ENCODE measurements at places on chromosomes 16 and 17. TPM values are rescaled to one million over a fixed set of nuclear protein-coding genes. Genes with fewer than 3 reads are reported as not detected.

DNA sequence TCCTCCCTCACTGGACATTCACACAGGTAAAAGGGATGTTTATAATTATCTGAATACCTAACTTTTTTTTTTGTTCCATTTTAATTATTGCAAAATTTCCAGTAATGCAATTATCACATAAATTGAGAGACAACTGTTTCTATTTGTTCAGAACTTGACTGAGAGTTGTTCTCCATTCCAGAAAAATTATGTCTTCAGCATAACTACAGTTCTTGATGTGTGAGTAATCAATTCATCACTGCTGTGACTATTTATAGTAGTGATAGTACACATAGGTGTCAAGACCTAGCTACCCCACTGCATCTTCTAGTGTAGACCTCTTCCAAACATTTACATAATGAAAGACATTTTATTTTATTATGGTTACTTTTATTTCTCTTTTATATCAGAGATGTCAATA, 5.8 kb upstream of the TNRC6A start:
- H3K36me3 ChIP-seq, result no peaks in the 10 kb centered on the region
- H3K27me3 ChIP-seq, result no peaks in the 10 kb centered on the region
- H3K4me1 ChIP-seq, result peaks cover 1% of the 10 kb centered on the region
- DNase-seq, result no peak

DNA sequence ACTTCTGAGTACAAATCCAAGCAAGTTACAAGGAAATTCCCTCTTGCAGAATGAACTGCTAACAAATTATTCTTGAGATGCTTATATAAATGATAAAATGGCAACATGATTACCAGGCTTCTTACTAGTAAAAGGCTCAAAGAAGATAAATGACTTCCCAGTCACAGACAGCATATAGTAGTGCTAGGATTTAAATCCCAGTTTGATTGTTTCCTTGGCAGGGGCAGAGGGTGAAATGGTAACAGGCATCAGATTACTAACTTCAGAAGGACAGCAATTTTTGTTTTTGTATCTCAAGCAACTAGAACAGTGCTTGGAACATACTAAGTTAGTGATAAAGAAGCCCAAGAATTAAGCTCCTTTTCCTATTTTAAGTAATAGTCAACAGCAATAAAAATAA, 102.8 kb downstream of the SSH2 start:
- DNase-seq, result no peak
- H3K36me3 ChIP-seq, result no peaks in the 10 kb centered on the region
- no peaks in the 10 kb centered on the region for H3K27me3 ChIP-seq
- no peak overlapping the region for H3K4me3 ChIP-seq

- no peaks in the 10 kb centered on the region for H3K27me3 ChIP-seq
- no peak overlapping the region for H3K27ac ChIP-seq
- H3K4me1 ChIP-seq, result peaks cover 13% of the 10 kb centered on the region
- DNase-seq, result peak; percentile 82
These were observed 14.6 kb downstream of the ALOX12B start for GRCh38 chr17:8072729-8073461.

GRCh38 chr16:89620406-89620841, 7.0 kb downstream of the DPEP1 start:
- H3K27me3 ChIP-seq, result no peaks in the 10 kb centered on the region
- DNase-seq, result no peak
- H3K4me1 ChIP-seq, result peaks cover 32% of the 10 kb centered on the region
- H3K36me3 ChIP-seq, result no peaks in the 10 kb centered on the region
- H3K27ac ChIP-seq, result no peak overlapping the region

DNA sequence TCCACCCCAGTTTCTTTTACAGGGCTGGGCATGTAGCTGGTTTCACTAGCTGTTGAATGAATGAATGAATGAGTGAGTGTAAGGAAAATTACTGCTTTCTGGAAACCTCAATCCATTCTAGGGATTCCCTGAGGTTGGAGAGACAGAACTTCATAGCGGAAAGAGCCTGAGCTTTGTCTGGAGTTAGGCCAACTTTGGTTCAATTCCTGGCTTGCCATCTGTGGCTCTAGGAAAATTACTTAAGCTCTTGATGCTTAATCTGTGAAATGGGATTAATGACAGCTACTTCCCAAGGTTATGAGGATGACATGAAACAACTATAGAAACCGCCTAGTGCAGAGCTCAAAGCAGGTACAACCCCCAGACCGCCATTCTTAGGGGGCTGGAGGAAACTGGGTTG, 76.3 kb upstream of the AXIN2 start:
- H3K36me3 ChIP-seq, result no peaks in the 10 kb centered on the region
- no peak overlapping the region for H3K4me3 ChIP-seq
- DNase-seq, result no peak
- peak overlapping the region; percentile 35 for H3K27ac ChIP-seq
- no peaks in the 10 kb centered on the region for H3K27me3 ChIP-seq

GRCh38 chr16:76297941-76298340, 20.7 kb downstream of the CNTNAP4 start:
- H3K4me1 ChIP-seq, result no peaks in the 10 kb centered on the region
- no peak for DNase-seq
- no peak overlapping the region for H3K4me3 ChIP-seq
- no peak overlapping the region for H3K27ac ChIP-seq
- H3K27me3 ChIP-seq, result no peaks in the 10 kb centered on the region

- no peaks in the 10 kb centered on the region for H3K4me1 ChIP-seq
- H3K27me3 ChIP-seq, result no peaks in the 10 kb centered on the region
- no peak overlapping the region for H3K4me3 ChIP-seq
- no peak for DNase-seq
These were observed 36.4 kb downstream of the EFCAB5 start for GRCh38 chr17:29977836-29978235.

DNA sequence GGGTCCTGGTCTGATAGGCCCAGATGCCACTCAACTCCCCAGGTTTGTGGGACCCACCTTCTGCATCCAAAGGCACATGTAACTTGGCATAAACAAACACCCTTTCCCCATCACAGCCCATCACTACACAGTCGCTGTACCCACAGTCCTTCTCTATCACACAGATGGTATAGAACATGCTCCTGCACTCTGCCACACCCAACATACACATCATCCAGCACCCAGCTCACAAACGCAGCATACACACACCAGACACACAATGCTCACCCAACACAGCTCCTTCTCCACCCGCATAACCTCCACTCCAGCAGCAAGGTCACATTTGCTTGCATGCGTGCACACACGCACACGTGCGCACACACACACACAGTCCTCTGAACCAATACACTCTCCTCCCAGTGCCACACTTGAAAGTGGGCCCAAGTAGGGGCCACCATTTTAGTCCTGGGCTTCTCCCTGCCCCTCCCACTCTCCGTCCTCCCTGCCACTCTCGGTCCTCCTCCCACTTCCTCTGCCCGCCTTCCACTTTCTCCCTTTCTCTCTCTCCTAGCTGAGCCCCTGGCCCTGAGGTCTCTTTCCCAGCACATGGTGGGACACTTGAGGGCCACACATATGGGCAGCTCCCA, 8.5 kb upstream of the TMEM92 start:
- no peaks in the 10 kb centered on the region for H3K27me3 ChIP-seq
- H3K36me3 ChIP-seq, result no peaks in the 10 kb centered on the region

DNA sequence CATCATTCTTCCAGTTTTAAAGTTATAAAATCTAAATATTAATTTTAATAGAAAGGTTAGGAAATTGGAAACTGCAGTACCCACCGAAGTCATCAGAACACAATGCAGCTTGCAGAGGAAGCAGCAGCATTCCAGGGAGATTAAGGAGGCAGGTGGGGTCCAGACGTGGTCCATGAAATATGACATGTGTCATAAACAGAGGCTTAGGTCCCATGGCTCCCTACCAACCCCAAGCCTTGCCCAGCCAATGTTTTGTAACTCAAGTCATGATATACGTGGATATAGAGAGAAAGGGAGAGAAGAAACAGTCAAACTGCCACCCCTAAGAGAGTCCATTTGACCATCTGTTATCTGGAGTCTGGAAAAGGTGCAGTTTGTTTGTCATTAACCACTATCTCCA, 670.0 kb downstream of the TOX3 start:
- H3K36me3 ChIP-seq, result no peaks in the 10 kb centered on the region
- H3K27me3 ChIP-seq, result no peaks in the 10 kb centered on the region
- no peak for DNase-seq
- H3K27ac ChIP-seq, result no peak overlapping the region

DNA sequence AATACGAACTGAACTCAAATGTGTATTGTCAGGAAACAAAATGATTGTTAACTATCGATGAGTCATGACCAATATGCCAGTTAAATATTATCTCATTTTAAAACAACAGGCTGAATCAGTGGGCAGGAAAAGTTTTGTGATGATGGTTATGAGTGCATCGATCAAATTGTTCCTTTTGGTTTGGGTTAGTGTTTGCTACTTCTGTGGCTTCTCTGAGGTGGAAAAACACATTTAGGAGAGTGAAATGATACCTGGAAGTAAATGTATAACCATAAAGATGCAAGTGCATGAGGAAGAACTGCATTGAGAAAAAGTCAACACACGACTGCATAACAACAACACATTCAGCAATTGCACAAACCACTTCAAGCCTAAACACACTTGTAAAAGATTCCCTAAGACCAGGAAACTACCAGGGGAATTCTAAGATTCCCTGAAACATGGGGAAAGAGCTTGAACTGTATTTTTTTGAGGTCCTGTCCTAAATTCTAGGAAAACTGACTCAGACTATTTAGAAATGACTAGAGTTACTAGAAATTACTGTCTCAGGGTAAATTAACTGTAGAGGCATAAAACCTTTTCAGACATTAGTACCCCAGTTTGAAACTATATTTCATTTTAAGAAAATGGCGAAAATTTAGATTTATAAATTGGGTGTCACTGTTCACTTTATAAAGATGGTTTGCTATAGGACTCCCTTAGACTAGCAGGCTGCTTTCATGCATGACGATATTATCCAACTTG, 44.8 kb downstream of the CDYL2 start:
- DNase-seq, result no peak
- H3K4me1 ChIP-seq, result no peaks in the 10 kb centered on the region
- H3K27me3 ChIP-seq, result no peaks in the 10 kb centered on the region
- no peak overlapping the region for H3K4me3 ChIP-seq
- H3K27ac ChIP-seq, result no peak overlapping the region
- no peaks in the 10 kb centered on the region for H3K36me3 ChIP-seq

DNA sequence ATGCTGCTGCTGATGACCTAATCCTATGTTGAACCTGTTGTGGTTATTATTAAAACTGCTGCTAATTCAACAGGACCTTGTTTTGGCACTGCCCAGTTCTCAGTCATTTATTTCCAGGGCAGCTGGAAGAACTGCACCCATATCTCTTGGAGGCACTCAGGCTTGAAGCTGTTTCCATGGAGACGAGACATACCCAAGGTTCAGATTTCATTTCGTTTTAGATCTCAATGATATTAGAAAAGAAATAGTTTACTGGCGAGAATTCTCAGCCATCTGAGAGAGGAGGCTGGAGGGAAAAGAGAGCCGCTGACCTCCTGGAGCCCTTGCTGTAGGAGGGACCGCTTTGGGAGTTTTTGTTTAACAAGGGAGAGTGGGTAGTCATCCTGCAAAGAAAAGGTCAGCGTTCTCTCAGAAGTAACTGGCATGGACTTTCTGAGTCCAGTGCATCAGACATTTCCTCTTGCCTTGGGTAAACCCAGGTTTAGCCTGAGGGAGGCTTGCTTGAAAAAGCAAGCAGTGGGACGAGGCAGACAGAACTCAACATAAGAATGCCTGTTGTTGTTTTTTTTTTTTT, 75.4 kb downstream of the YPEL2 start:
- H3K36me3 ChIP-seq, result peaks cover 9% of the 10 kb centered on the region
- H3K27me3 ChIP-seq, result no peaks in the 10 kb centered on the region
- DNase-seq, result no peak

GRCh38 chr17:58176200-58176599, 9.4 kb downstream of the OR4D2 start:
- H3K27me3 ChIP-seq, result no peaks in the 10 kb centered on the region
- DNase-seq, result no peak
- no peaks in the 10 kb centered on the region for H3K36me3 ChIP-seq
- no peaks in the 10 kb centered on the region for H3K4me1 ChIP-seq
- H3K4me3 ChIP-seq, result no peak overlapping the region

DNA sequence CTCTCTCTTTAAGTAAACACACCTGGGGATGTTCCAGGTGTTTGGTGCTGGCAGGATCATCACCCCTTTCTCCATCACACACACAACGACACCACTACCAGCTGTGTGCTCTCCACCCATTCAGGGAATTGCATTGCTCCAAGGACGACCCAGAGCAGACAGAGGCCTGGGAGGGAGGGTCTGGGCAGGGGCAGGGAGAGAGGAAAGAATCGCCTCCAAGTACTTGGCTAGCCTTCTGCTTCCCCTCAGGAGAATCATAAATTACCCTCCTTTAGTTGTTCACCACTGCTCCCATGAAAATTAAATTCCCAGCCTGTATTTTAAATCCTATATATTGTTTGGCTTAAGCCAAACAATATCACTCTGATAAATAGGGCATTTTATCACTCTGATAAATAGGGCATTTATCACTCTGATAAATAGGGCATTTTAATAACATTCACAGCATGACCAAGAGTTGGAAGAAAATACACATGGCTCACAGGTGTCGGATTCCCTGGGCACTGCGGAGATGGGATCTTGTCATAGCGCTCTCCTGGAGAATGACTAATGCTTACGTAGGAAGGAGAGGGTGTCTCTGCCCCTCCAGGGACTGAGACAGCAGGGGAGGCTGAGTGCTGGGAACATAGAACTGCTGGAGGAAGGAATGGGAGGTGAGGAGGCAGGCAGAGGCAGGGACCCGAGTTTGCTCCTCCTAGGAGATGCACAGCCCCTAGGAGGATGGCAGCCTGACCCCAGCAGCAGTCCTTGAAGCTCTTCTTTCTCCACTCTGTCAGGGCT, 673.6 kb downstream of the HS3ST4 start:
- DNase-seq, result no peak
- H3K27me3 ChIP-seq, result no peaks in the 10 kb centered on the region
- no peaks in the 10 kb centered on the region for H3K4me1 ChIP-seq
- no peaks in the 10 kb centered on the region for H3K36me3 ChIP-seq
- H3K4me3 ChIP-seq, result no peak overlapping the region

- H3K27ac ChIP-seq, result no peak overlapping the region
- H3K4me1 ChIP-seq, result peaks cover 32% of the 10 kb centered on the region
- H3K4me3 ChIP-seq, result peak overlapping the region; percentile 58
- peak; percentile 89 for DNase-seq
These were observed 13.4 kb upstream of the SULT1A1 start for GRCh38 chr16:28623172-28623711.

DNA sequence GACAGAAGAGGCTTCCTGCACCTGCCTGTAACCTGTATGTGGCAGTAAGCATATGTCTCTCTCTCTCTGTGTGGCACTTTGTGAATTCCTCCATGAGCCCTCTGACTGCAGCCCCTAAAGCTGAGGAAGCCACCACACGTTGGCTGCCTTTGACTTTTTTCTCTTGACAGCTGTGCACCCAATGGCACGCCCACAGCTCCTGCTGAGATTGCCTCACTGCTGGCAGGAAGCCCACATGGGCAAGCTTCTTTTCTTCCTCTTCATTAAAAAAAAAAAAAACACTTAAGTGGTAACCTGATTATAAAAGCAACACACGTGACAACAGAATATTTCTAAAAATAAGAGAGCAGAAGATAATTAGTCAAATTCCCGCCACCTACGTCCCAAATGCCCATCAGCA, 34.0 kb upstream of the PIRT start:
- no peak for DNase-seq
- no peaks in the 10 kb centered on the region for H3K4me1 ChIP-seq
- no peak overlapping the region for H3K27ac ChIP-seq
- H3K4me3 ChIP-seq, result no peak overlapping the region
- peaks cover 3% of the 10 kb centered on the region for H3K27me3 ChIP-seq

Gene TOM1L1
- 4.3 TPM for total RNA-seq

Gene CD300LB
- total RNA-seq, result 5.6 TPM

Gene TSPOAP1
- total RNA-seq, result 14.1 TPM

Gene CMIP
- total RNA-seq, result 67.1 TPM

Gene NIP7
- total RNA-seq, result 10.2 TPM

Gene CRHR1
- not detected for total RNA-seq

Gene EVI2A
- total RNA-seq, result 44.8 TPM

Gene GRAP
- 43.8 TPM for total RNA-seq

Gene KRT24
- not detected for total RNA-seq

Gene ZP2
- not detected for total RNA-seq
